ENCODE measurements at places on chromosomes 2 and 18.

DNA sequence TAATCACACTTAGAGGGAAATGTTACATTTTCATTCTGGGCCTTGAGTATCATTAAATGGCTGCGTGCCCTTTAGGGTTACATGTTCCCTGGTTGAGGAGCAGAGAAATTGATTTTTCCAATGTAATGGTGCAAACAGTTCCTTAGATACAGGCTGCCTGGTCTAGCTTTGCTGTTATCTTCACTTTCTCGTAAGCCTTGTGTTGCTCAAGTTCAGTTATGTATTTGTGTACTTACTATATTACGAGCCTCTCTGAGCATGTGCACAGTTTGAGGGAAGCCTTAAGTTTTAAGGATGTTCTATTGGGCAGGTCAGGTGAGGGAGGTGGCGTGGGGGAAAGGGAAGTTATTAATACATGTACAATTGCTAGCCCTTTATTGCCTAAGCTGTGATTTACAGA, 23.7 kb downstream of the CEP192 start:
- no peak for DNase-seq

DNA sequence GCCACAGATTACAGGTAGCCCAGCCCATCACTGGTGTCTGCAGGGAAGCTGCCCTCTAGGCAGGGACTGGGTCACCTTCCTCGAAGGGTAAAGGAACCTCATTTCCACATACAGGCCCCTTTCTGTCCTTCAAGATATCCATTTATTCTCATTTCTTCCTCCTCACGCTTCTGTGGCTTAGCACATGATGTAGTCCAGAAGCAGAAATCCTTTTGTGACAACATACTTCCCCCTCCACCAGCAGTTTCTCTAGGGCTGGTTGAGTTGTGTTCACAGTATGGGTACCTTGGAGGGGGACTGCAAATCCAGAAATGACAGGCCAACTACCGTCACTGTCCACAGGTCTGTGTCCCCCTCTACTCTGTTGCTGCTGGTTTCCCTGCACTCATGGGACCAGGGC, 364.9 kb downstream of the ANAPC1 start:
- DNase-seq: no peak

DNA sequence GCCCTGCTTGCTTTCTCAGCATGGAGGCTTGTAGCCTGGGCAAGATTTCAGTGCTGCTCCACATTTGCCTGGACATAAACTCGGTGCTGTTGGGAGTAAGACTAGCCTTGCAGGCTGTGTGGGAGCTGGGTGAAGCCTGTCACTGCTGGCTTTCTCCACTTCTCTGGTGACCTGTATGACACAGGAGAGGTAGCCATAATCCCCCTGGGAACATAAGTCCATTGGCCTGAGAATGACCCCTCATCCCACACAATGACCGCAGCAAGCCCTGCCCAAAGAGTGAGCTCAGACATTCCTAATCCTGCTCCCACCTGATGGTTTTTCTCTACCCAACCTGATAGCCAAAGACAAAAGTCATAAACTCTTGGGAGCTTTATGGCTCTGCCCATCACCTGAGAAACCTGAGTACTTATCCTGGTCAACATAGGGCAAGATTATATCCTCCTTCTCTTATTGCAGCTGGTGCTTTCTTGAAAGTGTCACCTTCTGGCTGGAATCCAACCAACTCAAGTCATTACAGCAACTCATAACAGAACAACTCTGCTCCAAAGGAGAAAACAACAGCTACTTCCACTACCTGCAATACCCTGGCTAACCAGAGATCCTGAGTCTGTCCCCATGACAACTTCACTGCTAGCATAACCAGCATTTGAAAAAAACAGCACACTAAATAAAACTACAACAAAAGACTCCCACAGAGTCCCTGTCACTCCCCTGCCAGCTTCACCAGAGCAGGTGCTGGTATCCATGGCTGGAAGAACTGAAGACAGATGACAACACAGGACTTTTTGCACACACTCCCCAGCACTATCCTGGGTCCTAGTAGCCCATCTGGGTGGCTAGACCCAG, 834.4 kb upstream of the DDX18 start:
- DNase-seq: no peak

GRCh38 chr2:232787806-232788205, 11.4 kb upstream of the KCNJ13 start:
- DNase-seq: no peak

GRCh38 chr2:232431705-232432590, 24.0 kb upstream of the ALPI start:
- no peak for DNase-seq

DNA sequence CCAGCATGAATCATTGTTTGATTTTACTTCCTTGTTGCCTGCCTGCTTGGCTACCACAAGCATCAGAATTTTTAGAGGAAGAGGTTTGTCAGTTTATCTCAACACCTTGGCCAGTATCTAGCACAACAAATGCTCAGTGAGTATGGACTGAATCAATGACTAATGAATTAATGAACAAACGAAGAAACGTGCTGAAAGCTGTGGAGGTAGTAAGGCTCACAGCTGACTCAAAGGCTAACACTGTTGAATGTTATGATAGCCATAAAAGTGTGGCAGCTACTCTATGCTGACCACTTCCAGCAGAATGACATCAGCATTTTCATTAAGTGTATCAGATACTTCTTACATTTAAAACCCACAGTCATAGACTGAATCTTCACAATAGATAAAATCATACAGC, 543.4 kb downstream of the IRS1 start:
- no peak for DNase-seq

DNA sequence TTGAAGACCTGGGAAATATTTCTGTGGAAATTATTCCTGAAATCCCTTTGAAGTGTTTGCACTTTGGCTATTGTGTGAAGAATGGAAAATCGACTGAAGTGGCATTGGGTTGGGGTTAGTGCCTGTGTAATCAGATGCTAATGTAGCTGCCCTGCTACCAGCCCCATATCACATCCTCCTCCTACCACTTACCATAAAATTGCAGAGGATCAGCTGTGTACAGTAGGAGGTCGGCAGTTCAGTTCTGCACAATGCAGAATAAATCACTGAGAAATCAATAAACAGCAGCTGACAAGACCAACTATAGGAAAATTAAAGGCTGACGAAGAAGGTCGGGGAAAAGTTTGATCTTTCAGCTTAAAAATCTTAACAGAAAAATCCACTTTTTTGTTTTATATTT, 440.9 kb downstream of the PTPRM start:
- DNase-seq: no peak

- DNase-seq: no peak
Observed at GRCh38 chr2:126653109-126653508, 2.8 kb upstream of the GYPC start.

GRCh38 chr18:48390641-48391040, 18.5 kb downstream of the ZBTB7C start:
- DNase-seq: no peak

DNA sequence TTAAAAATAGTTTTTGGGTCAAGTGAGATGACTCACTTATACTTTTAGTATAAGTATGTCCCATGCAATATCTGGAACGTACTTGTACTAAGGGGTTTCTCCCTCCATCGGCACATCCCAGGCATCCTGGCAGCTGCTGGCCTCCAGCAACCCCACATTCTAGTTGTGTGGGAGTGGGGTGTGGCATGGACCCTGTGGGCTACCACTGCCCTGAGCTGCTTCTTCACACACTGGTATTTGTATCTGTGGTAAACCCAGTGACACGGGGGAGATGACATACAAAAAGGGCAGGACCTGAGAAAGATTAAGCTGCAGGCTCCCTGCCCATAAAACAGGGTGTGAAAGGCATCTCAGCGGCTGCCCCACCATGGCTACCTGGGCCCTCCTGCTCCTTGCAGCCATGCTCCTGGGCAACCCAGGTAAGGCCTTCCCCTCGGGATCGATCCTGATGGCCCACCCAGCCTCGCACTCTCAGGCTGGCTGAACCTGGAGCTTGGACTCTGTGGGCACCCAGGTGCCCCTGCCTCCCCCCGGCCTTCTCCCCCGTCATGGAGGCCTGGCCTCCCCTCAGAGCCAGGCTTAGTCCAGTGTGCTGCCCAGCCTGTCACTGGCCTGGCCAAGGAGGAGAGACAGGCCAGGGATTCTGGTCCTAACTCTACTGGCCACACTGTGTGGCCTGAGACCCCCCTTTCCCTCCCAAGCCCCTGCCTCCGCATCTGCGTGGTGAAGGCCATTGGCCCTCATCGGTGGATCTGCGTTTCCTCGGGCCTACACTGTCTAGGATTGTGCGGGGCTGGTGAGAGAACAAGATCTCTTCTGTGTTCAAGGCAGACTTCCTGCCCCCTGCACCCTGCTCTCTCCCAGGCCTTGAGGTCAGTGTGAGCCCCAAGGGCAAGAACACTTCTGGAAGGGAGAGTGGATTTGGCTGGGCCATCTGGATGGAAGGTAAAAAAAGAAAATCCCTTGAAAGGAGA, at the start of gene GNLY:
GNLY (plus strand) TSS at position 307 of the 974 bp plus-strand sequence; CDS start at position 368, 61 bp downstream.
- no peak for DNase-seq

DNA sequence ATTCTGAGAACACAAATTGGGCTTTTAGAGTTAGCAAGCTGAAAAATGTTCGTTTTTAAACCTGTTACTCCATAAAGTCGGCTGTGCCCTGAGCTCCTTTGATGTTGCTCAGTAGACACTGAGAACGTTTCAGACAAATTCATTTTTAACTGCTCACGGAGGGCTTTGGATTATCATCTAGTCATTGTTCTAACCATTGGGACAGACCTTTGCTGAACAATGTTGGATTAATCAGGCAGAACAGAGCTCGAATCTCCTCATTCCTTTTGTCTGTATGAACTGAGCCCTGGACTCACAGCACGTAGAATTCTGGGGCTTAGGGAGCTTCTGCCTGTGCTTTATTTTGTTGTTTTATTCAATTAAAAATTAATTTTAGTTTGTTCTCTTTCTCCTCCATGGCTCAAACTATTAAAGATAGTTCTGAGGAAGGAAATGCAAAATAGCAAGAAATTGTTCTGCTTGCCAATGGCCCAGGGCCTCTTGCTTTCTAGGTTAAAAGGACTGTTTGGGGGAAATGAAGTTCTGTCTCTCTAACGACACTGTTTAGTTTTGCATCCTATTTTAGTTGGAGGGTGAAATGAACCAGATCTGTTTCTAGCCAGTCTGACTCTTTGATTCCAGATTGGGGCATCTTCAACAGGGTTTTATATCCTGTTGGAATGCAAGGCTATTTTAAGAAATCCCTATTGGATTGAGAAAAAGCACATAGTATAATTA, 114.7 kb upstream of the CXCR4 start:
- DNase-seq: no peak

GRCh38 chr2:237597196-237598145, 6.9 kb upstream of the RAB17 start:
- DNase-seq: no peak

DNA sequence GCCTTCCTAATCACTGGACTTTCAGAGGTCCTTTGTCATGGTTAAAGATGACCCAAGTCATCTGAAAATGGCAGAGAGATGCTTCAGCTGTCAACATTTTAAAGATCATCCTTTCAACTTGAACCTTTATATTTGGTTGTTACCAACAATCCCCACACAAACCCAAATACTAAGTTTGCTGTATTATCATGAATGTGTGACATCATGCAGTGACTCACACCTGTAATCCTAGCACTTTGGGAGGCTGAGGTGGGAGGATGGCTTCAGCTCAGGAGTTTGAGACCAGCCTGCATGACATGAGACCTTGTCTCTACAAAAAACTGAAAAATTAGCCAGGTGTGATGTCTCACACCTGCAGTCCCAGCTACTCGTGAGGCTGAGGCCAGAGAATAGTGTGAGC, 55.2 kb upstream of the NRP2 start:
- no peak for DNase-seq

DNA sequence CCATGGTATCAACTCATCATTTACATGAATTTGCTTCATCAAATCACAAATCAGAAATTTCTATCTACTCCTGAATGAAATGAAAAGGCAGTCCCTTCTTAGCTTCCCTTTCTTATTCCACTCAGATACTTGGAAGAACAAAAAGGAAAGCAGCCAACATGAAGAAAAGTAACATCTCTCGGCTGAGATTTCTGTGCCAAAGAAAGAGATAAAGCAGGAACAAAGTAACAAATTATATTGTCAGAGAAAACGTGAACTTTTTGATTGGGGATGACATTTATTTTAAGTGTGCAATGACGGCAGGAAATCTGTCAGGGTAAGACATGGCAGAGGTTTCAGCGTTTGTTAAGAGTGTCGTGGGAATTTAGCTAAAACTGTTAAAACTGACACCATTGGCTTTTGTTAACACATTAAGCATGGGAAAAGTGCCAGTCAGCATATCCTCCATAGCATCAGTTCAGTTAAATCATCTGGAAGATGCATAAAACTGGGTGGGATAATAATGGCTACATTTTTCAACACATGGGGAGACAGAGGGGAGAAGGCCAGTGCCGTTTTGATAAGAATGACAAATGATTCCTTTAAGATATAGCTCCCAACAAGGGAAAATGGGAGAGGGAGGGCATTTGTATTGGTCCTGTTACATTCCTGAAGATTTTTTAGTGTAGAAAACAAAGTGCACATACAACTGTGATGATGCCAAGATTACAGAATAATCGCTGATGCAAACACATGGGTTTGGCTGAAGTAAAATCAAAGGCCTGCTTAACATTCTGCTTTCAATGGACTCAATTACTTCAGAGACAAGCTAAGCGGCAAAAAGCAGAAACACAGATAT, 211.6 kb downstream of the ZNF521 start:
- no peak for DNase-seq

DNA sequence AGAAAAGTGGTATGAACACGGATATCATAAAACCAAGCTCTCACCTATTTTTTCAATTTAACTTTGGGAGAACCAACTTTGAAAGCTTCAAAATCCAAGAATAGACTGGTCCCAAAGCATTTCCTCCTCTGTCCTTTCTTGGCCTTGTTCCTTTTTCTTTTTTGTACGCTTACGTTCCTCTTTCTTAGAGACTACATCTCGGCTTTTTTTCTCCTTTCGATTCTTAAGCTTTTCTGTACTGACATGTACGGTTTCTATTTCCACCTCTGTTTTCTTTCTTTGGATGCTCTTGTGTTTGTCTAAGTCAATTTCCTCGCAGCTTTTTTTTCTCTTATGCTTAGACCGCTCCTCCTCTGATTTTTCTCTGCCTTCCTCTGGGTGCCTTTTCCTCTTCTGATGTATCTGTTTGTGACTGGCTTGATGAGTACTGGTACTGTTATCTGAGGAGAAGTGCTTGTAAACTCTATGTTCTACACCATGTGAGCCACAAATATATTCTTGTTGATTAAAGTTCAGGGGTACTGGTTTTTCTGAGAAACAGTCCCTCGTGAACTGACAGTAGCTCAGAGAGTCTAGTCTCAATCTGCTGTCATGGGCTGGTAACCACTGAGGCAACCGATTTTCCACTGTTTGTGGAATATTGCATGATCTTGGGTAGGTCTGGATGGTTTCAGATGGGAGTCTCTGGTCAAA, 11.5 kb upstream of the RNU2-63P start:
- no peak for DNase-seq

GRCh38 chr2:136932700-136933099, 167.4 kb downstream of the THSD7B start:
- no peak for DNase-seq

DNA sequence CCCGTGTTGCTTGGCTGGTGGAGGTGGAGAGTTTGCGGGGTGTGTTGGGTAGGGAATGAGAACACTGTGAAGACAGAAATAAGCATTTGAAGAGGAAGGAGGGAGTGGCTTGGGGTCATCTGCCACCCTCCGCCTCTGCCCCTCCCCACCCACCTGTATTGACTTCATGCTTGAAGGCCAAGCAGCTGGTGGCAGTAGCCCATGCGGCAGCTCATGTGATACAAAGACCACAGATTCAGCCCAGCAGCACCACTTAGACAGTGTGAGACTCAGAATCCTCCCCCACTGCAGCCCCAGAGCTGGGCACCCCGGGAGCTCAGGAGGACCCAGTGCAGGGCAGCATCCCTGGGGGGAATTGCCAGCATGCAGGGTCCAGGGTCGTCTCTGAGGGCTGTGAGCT, 15.4 kb downstream of the NPPC start:
- no peak for DNase-seq

GRCh38 chr18:58348517-58348916, 280.4 kb downstream of the ALPK2 start:
- DNase-seq: no peak

GRCh38 chr2:557635-558301, 119.4 kb downstream of the TMEM18 start:
- no peak for DNase-seq

Measured in GM12892 (cell line).